ENCODE measurements at places on chromosomes 12 and 14.

DNA sequence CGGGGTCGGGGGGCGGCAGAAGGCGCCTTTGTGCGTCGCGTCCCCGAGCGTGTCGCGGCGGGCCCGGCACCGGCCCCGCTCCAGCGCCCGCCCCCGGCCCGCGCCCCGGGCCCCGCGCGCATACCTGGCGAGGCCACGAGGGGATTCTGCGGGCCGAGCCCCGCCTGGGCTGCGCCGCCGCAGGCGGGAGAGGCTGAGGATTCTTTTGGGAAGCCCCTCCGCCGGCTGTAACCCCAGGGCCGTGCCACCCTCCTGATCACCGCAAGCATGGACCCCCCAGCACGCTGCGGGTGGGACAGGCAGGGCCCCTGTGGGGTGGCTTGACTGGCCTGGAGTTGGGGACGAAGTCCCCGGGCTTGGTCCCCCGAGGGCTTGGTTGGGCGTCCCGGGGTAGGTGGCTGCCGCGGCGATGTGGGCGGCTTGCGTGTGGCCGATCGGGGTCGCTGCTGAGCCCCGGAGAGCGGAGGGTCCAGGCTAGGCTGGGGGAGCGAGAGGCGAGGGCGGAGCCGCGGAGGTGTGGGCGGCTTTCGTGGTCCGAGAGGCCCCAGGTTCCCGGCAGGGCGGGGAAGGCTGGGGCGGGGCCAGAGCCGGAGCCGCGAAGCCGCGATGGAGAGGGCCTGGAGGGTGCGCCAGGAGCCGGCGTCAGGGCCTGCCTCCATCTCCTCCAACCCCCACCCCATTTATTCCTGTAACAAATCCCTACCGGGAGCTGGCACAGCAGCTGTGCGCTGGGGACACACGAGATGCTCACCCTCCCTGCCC is 28.4 kb upstream of the GPR132 start:
- peak; percentile 68 for DNase-seq

DNA sequence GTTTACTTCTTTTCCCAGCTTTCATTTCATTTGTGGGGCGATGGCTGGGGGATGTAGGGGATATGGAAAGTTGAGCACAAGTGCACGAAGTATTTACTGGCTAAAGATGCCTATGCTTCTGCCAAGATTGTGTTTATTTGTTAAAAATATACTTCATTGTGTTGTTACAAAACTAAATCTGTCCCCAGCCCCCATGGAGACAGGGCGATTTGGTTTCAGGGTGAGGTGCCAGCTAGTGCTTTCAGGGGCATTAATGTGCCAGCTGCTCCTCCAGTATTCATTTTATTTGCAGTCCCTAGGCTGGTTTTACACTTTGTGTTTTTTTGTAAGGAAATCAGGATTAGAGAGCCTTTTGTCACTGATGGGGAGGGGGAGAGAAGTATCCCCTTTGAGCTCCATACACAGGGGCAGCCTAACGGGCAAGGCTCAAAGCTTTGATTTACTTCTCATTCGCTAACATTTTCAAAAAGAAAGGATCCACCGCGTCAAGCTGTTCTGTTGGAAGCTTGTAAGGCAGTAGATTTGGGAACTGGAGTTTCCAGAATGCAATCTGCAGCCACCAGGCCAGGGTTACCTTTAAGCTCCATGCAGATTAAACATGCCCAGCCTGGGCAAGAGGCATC is 198.7 kb upstream of the PLEKHG7 start:
- DNase-seq, result no peak

GRCh38 chr12:54439521-54440255 is 20.6 kb upstream of the ITGA5 start:
- DNase-seq, result peak; percentile 53

DNA sequence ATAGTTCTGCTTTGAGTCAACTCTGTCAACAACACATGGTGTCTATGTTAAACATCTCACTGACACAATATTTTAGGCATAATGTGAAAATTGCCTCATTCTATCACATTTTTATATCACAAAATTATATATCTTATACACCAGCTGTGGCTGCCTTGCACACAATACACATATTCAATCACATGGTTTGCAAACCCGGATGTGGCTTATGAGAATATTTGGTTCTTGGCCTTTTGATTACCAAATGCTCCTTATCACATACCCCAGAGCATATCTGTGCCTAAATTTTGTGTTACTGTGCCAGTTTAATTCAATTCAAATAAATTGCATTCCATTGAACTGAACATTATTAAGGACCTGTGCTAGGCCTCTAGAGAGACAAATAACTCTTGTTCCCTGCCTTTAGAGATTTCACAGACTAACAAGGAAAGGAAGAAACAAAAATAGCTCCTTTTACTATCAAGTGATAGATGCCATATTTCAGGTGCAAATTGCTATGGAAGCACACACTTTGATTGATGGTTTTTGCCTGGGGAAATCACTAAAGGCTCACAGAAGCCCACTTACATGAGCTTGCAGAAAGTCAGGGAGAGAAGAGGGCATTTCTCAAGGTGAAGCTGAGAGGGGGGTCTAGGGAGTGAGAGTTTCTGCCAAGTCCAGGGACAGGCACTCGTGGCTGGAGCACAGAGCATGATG is 63.4 kb downstream of the PPP1R36 start:
- DNase-seq, result no peak

DNA sequence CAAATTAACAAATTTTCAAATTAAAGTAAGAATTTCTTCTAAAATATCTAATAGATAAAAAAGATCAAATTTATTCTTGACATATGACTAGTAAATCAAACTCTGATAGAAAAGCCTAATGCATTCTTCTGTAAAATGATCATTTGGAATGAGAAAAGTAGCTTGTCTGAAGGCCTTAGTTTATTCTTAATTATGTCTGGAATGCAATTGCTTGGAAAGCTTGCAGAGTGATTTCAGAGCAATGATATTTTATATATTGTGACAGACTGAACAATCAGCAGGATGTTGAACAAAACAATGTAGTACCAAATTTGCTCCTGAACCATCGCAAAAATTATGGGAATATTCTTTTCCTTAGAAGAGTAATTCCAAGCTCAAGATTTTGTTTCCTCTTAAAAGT is 789.6 kb upstream of the NOVA1 start:
- no peak for DNase-seq

- DNase-seq, result no peak
These were observed 689 bp upstream of the PDE3A start for GRCh38 chr12:20367583-20368113.

DNA sequence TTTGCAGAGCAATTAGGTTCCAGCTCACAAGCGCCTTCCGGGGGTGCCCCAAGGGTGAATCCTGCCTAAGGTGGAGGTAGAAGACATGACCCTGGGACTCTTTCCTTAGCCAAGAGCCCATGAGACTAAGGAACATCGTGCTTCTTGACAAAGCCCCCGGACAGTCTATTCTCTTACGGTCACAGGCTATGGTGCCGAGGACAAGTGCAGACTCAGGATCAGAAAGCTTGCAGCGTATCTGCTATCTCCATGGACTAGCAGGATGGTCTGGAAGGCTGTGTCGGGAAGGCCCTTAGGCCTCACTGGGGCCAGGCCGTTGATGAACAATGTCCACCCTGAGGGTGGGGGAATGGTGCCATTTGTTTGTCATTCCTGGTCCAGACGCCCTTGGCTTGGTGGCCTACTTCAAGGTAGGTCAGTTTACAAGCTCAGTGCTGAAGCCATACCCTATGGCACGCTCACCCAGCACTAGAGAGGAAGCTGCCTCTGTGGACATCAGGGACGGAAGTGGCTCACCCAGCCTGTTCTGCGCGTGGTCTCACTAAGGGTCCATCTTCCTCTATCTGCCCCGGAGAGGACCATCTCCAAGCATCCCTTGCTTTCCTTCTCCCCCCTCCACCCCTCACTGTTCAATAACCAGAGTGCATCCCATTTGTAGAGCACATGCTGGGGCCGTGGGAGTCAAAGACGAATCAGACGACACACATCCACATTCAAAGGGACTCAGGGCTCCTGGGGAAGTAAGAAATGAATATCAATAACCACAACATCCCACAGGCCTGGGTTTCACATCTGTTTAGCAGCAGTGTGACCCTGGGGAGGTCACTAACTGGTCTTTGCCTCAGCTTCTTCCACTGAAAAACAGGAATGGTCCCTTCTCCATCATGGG is 45.0 kb upstream of the IQSEC3 start:
- DNase-seq, result no peak

DNA sequence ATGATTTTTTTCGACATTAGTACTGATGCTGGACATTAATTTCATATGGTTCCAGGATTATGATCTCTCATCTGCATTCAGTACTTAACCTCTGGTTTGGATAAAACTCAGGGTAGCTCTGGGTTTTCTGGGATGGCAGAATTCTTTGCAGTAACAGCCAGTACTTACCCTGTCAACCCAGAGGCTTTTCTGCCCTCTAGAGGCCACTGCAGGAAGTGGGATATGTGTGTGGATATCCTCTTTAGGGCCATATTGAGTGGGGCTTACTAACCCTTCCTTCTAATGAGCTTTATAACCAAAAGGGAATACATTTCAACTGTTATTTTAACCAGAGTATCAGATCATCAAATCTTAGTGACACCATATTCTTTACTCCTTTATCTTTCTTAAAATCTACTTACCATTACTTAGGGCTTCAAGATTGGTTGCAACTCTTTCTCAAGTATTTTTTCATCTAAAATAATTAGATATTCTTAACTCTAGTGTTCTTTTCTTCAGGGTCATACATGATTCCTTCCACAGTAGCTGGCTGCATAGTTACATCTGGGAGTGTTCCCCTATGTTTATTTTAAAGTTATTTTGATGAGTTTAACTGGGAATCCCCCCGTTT is 488.0 kb upstream of the STXBP6 start:
- DNase-seq, result no peak

- DNase-seq, result no peak
These were observed 50.5 kb downstream of the CFAP251 start for GRCh38 chr12:121968876-121969275.

All from germinal center (tissue), 1 donor.